ENCODE measurements at places on chromosomes 3 and 15.

- DNase-seq = no peak
Measured at GRCh38 chr3:155193868-155194267, 99.6 kb downstream of the STRIT1 start.

GRCh38 chr15:42356851-42357250 is 2.5 kb upstream of the CAPN3 start:
- DNase-seq = no peak

GRCh38 chr3:49428752-49429080 is 408 bp downstream of the NICN1 start:
- DNase-seq = no peak

- no peak for DNase-seq
Measured at GRCh38 chr15:80415358-80415670, 11.1 kb downstream of the ARNT2 start.

GRCh38 chr3:130851277-130851676 is 42.6 kb upstream of the ATP2C1 start:
- DNase-seq = no peak

Measured in activated gamma-delta T cell (primary cell).